ENCODE measurements at places on chromosomes 2 and 18. TPM values are rescaled to one million over a fixed set of nuclear protein-coding genes. Genes with fewer than 3 reads are reported as not detected.

DNA sequence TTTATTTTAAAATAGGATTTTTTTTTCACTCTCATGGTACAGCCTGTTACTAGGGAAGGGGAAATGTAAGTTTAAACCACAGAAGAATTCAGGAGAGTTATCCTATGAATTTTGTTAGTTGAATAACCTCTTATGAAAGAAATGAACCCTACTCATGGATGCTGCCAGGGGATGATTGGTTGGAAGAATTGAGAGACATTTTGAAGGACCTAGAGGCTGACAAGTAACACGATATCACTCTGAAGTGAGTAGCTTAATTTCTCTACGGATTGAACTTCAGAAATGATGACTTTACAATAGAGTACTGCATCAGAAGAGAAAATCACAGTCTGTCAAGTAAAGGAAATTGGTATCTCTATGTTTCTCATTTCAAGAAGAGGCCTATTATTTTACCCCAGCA, 1346.2 kb downstream of the SUCLG1 start:
- no peak for DNase-seq

GRCh38 chr2:167652401-167652800, 595.0 kb downstream of the STK39 start:
- no peak for DNase-seq

GRCh38 chr2:114405247-114406116, 37.0 kb upstream of the DPP10 start:
- no peak for DNase-seq

DNAJC5G gene
- not detected for total RNA-seq

DHRS9 gene
- 4.9 TPM for total RNA-seq

LOXL3 gene
- total RNA-seq, result 9.2 TPM

ARHGAP15 gene
- 119 TPM for total RNA-seq

Data from sciatic nerve (tissue), 2 donors.